Stimulated activated CD4-positive, alpha-beta T cell treated with anti-CD3 and anti-CD28 coated beads, Interleukin-15, amount 100 ng/mL, for 24 hours (primary cell): ENCODE measurements at places on chromosomes 13 and 19.

- no peak for DNase-seq
Observed at GRCh38 chr19:48395170-48395455, 1.6 kb downstream of the GRIN2D start.

GRCh38 chr19:41307954-41308449 lies 2.0 kb upstream of the CCDC97 start:
- DNase-seq = no peak

- DNase-seq = no peak
Observed at GRCh38 chr13:36954542-36954941, 34.5 kb upstream of the SMAD9 start.

- DNase-seq = no peak
Observed at GRCh38 chr13:35388441-35389355, 87.8 kb downstream of the MAB21L1 start.
